ENCODE measurements at places on chromosomes 1 and 21.
A peak's percentile ranks its signal among the peaks of the same experiment; 100 is the strongest.

- no peak for DNase-seq
These were observed 123.7 kb upstream of the HMGB4 start for GRCh38 chr1:33740040-33740744.

DNA sequence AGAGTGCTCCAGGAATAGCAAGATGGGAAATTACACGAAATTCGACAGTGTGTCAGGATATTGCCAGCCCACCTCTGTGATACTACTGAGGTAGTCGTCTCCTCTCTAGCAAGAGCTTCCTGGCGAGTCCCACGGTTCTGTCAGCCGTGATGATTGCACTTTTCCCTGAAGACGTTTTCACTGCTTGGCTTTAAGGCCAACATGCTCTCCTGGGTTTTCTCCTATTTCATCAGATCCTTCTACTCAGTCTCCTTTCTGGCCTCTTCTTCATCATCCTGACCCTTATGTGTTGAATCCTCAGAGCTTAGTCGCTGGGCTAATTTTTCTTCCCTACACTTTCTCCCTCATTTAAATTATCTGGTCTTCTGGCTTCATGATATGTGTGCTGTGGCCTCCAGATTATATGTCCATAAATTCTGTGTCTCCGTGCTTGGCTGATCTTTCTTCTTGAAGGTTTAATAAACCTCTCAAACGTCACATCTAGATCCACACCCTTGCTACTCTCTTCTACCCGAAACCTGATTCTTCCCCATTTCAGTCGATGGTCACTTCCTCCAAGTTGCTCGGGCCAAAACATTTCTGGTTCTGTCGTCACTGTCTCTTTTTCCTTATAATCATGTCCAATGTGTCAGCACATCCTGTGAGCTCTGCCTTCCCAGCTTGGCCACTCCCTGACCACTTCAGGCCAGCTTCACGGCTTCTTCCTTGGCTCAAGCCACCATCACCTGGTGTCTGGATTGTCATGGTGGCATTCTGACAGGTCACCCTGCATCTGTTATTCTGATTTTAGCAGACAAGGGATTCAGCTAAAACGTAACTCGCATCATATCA lies 12.2 kb downstream of the OR2B11 start:
- no peak for DNase-seq

- no peak for DNase-seq
These were observed 16.8 kb upstream of the CEP350 start for GRCh38 chr1:179937668-179938254.

GRCh38 chr1:15975358-15975804 lies 520 bp downstream of the ZBTB17 start:
- DNase-seq, result peak; percentile 89

GRCh38 chr1:26781206-26781825 lies 6.4 kb upstream of the PIGV start:
- DNase-seq, result no peak

DNA sequence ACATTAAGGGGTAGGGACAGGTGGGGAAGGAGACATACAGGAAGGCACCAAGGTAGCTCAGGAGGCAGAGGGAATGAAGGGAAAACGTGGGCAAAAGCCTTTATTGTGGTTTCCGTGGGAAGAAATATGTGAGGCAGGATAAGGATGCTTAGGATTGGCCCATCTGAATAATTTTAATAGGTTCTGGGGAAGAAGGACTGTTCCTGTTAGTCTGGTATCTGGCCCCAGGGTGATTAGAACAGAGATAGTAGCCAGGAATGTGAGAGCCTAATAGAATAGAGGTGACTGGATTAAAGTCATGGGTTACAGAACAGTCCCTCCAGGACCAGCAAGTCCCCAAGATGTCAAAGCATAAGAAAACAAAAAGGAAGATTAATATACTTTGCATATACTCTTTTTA lies 545.2 kb upstream of the CAMK1G start:
- DNase-seq, result no peak

- no peak for DNase-seq
These were observed 185.4 kb downstream of the TTLL7 start for GRCh38 chr1:83813576-83813975.

DNA sequence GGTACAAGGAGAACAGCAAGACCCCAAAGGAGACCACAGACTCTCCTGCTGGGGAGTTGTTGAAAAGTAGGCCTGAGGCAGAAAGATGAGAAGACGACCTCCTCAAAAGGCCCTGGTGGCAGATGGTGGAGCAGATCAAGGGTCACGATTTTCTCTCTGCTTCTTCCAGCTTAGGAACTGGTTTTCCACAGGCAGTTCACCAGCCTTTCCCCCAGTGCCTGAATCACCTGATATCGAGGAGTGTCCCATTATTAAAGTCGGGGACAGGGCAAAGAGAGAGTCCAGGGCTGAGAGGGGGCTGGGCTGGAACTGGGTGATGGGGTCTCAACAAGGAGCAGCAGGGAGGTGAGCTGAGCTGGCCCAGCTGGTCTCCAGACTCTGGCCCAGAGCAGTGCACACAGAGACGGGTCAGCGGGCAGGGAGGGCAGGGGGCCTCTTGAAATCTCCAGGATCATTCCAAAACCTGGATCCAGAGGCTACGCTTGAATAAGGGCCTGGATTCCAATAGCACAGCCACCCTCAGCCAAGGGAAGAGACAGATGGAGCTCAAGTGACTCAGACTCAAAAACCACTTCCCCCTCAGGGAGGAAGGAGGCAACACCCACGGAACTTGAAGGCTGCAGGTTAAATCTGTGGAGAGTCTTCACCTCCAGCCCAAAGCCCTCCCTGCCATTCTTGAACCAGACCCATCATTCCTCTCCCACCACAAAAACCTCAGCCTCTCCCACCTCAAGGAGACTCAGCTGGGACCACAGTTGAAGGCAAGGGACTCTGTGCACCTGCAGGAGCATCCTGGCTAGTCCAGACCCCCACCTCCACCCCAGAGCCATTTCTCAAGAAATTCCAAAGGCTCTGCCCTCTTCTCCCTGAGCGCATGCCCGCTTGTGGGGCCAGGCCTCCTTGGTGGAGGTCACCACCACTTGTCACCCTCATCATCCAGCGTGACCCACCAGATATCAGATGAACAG lies at the start of gene S100A5:
Gene S100A5, minus strand, starts transcription at position 541 of the 968 bp plus-strand sequence. CDS start 743 bp downstream, outside the sequence.
- peak; percentile 1 for DNase-seq

GRCh38 chr1:240562111-240562590 lies 49.8 kb downstream of the GREM2 start:
- DNase-seq, result no peak

GRCh38 chr1:27960762-27961645 lies 1.2 kb downstream of the XKR8 start:
- DNase-seq, result peak; percentile 18

GRCh38 chr1:34915521-34915920 lies 13.9 kb downstream of the DLGAP3 start:
- DNase-seq, result no peak

- DNase-seq, result no peak
These were observed 33.6 kb upstream of the RAP1GAP start for GRCh38 chr1:21702780-21703179.

- no peak for DNase-seq
These were observed 14.6 kb downstream of the MED18 start for GRCh38 chr1:28343405-28343804.

- no peak for DNase-seq
These were observed 74.6 kb downstream of the RUNX3 start for GRCh38 chr1:24855474-24855873.

All from neural progenitor cell (in vitro differentiated cells).